Left kidney (tissue), 8 donors: ENCODE measurements at places on chromosomes 12 and 14. TPM values are rescaled to one million over a fixed set of nuclear protein-coding genes. Genes with fewer than 3 reads are reported as not detected.

GRCh38 chr12:44193281-44193680, 357.4 kb downstream of the TMEM117 start:
- no peak for DNase-seq

GRCh38 chr14:100640471-100641273, 53.5 kb upstream of the BEGAIN start:
- DNase-seq: no peak

DNA sequence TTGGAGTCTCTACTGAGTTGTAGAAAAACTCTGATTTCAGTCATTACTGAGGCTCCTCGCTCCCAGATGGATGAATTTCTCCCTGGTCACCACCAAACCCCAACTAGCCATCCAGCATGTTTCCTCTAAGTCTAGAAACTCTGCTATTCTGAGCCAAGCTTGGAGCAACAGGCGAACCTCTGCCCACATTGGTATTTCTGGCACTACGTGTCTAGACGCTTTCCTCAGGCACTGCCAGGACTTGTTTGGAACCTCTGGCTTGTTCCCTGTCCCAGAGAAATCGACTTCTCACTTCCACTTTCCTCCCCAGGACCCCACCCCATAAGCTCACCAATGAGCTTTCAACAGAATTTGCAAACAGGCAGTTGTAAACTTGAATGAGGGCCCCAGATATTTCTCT, 27.6 kb downstream of the WSCD2 start:
- DNase-seq: no peak

DNA sequence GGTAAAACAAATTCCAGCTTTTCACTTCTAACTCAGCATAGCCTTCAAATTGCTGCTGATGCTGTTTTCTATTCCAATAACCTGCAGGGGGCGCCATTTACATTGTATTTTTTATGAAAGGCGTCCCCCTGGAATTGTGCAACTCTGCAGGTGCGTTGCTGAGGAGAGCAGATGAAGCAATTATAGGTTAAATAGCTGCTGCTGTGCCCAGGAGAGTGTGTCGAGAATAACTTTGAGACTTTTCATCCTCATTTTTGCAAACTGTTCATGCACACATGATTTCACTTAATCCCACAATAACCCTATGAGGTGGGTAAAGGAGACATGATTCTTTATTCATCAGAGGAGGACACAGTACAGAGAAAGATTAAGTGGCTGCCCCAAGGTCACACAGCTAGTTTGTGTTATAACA, 75.7 kb downstream of the MYRFL start:
- DNase-seq: peak; percentile 84

DNA sequence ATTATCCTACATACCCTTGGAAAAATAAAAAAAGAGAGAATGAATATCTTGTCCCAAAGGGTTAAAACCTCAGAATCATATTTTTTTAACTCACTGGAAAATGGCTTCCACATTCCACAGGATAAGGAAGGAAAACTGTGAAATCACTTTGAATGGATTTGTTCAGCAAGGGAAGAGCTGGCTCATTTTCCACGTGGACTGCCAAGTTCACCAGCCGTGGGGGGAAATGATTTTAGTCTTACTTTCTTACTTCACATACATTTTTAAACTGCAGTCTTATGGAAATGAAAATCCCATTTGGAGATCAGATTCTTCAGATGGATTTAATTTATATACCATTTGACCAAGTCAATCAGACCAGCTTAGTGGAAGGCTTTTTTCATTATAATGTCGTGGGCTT, 29.9 kb upstream of the AEBP2 start:
- no peak for DNase-seq

The SYCP3 gene
- polyA plus RNA-seq: 1.2 TPM

The DAO gene
- polyA plus RNA-seq: 0.58 TPM

The SLC25A21 gene
- polyA plus RNA-seq: 4.4 TPM

The NEUROD4 gene
- polyA plus RNA-seq: not detected

The TECPR2 gene
- 15.9 TPM for polyA plus RNA-seq

The TBX5 gene
- polyA plus RNA-seq: not detected

The CHST11 gene
- polyA plus RNA-seq: 8.0 TPM
